ENCODE measurements at places on chromosomes 1 and 21.

DNA sequence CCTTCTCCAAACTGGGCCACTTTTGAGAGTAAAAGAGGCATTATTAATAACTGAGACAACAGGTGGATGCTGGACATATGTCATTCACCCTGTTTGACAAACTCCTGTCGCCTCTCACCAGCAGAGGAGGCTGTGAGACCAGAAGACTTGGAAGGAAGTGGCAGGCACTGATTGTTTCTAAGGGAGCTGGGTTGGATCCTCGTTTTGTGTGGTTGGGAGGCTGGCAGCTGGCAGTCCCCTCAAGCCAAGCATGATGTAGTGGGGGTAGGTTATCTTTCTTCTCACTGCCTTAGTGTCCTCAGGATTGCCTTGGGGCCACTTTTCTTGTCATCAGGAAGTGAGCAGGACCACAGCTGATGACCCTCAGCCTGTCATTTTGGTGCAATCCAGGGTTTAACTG, 86.5 kb upstream of the KCNJ15 start:
- DNase-seq: no peak

GRCh38 chr1:35190784-35191183, 2.2 kb downstream of the SFPQ start:
- DNase-seq: no peak

DNA sequence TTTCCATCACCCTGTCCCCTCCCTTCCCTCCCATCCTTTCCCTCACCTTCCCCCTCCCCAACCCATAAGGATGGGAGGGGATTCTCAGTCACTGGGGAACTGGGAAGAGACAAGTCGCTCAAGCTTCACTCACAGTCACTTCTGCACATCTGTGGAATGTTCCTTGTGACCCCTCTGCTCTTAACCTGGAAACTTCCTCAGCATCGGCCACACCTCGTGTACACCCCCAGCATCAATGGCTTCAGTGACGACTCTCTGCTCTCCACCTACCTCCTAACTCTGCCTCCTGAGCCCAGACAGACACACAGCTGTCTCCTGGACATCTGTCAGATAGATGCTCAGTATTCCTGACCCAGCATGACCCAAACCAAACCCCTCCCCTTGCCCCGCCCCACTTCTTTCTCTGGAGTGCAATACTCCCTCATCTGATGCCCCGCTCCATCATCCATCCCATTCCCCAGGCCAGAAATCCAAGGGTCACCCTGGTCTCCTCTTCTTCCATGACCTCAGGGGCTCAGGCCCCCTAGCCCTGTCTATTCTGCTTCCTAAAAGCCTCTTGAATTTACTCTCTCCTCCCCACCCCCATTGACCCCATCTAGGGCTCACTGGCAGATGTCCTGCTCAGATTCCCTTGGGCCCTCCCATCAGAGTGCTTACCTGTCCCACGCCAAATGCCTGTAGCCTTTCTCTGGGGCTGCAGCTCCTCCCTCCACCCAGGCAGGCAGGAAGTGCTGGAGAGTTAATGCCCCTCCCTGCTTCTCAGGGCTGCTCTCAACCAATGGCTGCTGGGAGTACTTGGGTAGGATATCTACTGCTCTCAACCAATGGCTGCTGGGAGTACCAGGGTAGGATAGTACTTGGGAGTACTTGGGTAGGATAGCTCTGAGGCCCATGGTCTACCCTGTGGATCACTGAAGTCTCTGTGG, 83.1 kb upstream of the CSF3R start:
- DNase-seq: no peak

DNA sequence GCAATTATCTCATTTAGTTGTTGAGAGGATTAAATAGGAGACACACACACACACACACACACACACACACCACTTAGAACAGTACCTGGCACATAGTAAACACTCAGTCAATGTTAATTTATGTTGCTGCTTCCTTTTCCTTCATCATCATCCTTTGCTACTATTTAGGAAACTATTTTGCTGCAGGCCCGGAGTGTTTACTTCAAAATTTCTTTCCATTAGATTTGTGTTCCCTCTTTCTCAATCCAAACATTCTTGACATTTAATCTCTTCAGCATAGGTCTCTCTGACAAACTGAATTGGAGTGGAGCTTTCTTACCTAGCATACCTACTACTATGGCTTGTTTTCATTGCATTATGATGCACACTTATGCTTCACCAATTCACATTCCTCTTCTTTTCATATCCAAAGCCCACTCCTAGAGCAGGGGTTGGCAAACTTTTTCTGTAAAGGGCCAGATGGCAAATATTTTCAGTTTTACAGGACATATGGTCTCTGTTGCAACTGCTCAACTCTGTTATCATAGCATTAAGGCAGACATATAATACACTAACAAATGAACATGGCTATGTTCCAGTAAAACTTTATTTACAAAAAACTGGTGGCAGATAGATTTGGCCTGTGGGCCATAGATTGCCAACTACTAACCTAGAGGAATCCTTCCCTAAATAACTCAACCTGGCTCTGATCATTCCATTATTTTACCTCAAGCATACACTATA, 49.5 kb downstream of the SCMH1 start:
- no peak for DNase-seq

DNA sequence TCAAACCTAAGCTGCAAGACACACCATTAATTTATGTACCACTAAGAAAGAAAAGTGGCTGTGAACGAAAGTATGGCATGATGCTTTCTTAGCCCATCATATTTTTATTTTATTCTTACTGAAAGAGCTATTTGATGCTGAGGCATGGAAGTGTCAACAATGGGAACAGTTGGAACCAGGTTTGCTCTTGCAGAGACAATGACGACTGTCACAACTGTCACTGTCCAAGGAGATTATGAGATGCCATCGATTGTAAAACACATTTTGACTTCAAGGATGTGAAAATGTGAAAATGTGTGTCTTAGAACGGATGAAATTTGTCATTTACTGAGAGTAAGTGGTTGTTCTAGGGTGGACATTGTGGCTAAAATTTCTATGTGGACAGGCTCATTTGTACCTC, 2.8 kb upstream of the ACTL8 start:
- no peak for DNase-seq

GRCh38 chr1:72516264-72516663, 233.9 kb upstream of the NEGR1 start:
- no peak for DNase-seq

- no peak for DNase-seq
These were observed 2.8 kb downstream of the ARMH1 start for GRCh38 chr1:44677201-44677766.

DNA sequence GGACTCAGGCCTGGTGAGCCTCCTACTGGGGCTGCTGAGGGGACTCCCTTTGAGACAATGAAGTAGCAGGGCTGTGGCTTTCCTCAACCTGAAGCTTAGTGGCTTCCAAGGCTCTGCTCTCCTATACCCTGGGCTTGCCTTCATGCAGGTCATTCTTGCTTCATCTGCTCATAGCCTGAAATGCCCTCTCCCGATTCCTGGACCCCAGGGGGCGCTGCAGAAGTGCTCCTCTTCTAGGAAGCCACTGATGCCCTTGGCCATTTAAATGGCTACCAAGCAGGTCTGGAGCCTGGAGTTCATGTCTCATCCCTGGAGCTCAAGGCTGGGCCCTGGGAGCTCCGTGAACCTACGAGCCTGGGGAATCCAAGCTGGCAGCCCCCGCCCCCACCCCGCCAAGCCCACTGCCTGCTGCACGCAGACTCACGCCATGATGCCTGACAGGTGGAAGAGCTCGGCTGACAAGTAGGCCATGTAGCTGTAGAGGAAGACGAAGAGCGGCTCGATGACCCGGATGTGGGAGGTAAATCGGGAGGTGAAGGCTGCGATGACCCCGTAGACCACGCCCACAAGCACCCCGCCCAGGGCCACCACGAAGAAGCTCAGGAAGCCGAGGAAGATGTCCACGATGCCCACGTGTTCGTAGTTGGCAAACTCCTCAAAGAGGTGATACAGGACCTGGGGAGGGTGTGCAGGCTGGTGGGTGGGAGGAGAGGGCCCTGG, 45.7 kb downstream of the SLC9A1 start:
- no peak for DNase-seq

DNA sequence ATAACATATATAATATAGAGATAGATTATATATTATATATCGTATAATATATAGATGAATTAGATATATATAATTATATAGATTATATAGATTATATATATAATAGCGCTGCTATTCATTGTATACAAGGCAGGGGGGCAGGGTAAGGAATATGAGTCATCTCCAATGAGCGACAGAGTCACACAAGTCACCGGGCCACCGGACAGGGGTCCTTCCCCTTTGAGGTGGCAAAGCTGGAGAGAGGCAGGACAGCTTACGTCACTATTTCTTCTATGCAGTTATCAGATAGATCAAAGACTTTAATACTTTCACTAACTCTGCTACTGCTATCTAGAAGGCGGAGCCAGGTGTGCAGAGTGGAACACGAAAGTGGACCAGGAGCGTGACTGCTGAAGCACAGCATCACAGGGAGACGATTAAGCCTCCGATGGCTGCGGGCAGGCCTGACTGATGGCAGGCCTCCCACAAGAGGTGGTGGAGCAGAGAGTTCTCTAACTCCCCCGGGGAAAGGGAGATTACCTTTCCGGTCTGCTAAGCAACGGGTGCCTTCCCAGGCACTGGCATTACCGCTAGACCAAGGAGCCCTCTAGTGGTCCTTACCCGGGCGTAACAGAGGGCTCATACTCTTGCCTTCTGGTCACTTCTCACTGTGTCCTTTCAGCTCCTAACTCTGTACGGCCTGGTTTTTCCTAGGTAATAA, 2154.7 kb downstream of the MRPL39 start:
- no peak for DNase-seq

- no peak for DNase-seq
These were observed 44.2 kb upstream of the ARHGAP29 start for GRCh38 chr1:94281361-94282142.

DNA sequence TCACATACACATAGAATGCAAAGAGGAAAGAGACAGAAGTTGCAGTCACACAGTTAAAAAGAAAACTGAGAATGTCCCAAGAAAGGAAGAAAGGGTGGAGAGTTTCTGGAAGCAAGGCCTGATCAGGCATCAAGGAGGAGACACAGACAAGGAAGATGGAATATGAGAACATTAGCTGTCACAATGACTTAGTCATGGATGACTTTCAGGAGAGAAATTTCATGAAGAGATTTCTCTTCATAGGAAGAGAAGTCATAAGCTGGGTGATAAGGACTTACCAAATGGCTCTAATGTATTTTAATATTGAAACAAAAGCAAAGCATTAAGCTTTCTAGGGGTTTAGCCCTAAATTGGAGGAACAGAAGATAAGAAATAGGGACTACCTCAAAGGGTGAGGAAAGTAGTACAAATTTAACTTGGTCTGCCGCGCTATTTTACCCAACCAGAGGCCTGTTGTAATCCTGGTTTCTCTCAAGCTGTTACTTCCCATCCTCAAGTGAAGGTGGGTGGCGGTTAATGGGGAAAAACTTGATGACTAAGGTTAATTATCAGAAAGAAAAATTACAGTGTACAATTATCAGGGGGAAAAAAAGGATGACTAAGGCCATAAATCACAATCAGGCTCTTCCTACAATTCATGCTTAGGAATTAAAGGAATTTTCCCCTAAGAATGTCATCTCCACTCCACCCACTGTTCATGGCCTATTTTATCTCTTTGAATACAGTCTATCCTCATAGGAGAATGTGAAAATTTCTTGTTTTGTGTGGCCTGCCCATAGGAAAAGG, 93.9 kb upstream of the ADGRL2 start:
- DNase-seq: no peak

GRCh38 chr1:248852481-248853405, 6.1 kb downstream of the ZNF692 start:
- DNase-seq: no peak

- no peak for DNase-seq
These were observed 40.3 kb downstream of the MDM4 start for GRCh38 chr1:204556458-204557052.

DNA sequence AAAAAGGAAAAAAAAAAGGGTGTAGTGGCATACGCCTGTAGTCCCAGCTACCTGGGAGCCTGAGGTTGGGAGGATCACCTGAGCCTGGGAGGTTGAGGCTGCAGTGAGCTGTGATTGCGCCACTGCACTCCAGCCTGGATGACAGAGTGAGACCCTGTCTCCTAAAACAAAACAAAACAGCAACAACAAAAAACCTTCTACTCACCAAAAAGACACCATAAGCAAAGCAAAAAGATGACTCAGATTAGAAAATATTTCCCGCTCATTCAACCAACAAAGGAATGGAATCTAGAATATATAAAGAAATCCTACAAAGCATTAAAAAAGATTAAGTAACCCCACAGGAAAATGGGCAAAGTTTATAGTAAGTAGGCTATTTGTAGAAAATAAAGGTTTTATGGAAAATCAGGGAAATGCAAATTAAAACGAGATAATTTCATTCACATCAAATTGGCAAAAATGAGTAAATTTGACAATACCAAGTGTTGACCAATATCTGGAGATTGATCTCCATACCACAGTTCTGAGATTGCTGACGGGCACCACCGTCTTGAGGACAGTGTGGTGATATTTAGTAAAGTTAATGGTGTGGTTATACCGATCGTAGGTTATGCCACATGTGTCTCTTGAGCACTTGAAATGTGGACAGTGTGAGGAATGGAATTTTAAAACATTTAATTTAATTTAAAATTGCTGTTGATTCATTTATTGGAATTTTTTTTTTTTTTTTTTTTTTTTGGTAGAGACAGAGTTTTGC, 54.0 kb downstream of the PIK3CD start:
- DNase-seq: no peak

DNA sequence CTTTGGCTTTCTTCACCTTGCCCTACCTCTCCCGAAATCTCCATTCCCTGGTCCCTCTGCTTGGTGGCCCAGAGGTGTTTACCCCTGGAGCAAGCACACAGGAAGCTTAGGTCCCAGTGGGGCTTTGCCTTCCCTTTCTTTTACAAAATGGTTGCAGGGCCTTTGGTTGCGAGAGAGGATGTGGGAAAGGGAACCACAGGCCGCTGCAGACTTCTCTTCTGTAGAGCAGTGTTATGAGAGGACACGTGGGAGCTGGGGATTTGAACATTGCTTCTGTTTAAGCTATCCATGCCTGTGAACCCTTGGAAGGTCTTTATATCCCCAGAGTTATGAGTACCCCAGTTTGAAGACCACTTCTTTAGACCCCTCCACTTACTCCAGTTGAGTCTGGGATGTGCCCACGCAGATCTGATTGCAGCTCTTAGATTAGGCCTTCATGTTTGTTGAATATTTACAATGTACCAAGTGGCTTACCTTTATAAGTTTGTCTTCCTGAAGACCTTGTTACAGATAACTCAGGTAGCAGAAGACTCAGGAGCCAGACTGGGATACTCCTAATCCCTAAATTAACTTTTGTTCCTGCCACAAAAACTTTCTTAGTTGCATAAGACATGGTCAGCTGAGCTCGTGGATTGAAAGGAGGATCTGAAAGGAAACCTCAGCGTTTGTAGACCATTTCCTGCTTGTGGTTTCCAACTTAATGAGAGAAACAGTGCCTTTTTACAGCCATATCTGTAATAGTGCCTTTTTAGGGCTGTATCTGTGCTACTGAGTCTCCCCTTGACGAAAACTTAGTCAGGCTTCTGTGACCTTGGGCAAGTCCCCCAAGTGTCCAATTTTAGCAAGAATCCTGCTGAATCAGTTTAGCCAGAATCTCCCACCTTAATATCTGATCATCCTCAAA, 21.9 kb upstream of the IVNS1ABP start:
- no peak for DNase-seq

DNA sequence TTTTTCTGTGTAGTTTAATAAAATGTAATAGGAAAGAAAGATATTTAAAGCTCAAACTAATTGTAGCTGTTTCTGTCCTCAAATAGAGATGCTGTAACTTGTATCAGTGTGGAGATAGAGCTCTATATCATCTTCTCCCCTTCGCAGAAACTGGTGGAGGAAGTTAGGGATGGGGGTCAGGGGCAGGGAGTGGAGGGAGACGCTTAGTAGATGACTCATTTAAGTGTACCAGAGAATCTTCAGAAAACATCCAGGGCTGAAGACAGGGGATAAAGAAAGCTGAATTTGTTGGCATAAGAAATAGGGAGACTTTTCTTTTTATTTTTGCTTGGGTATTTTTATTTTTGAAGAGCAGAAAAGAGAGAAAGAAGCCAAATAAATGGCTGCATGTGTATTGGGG, 282.6 kb upstream of the DPYD start:
- no peak for DNase-seq

All from activated CD8-positive, alpha-beta memory T cell treated with anti-CD3 and anti-CD28 coated beads for 1 hour (primary cell).